ENCODE measurements at places on chromosomes 11 and 22.

GRCh38 chr11:8375932-8376331, 112.3 kb upstream of the LMO1 start:
- no peaks in the 10 kb centered on the region for H3K4me1 ChIP-seq
- no peak for DNase-seq
- no peaks in the 10 kb centered on the region for H3K27me3 ChIP-seq
- H3K36me3 ChIP-seq: no peaks in the 10 kb centered on the region
- H3K27ac ChIP-seq: no peak overlapping the region

DNA sequence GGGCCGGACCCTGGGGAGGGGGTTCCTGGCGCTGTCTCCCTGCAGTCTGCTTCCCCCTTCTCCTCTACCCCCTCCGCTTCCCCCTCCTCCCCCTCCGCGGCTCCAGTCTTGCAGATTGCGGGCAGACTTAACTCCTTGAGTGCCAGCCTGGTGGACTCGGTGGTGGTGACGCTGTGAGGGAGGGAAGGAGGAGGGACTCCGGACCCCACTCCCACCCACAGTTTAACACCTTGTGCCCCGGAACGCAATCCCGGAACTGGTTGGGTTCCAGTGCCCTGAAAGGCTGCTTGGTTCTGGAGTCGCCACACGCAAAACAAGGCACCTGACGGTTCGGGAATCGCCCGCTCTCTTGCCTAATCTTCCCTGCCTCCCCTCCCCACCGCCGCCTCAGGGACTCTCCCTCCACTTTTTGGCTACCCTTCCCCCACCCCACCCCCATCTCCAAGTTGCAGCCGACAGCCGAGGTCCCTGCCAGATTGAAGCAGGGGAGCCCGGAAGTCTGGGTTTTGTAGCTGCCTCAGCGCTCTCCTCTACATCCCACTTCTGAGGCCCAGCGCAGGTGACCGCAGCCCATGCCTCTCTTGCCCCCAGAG, 3.9 kb upstream of the BCL9L start:
- H3K36me3 ChIP-seq: no peaks in the 10 kb centered on the region
- H3K4me1 ChIP-seq: peaks cover 2% of the 10 kb centered on the region
- no peaks in the 10 kb centered on the region for H3K27me3 ChIP-seq
- H3K27ac ChIP-seq: peak overlapping the region; percentile 99
- H3K4me3 ChIP-seq: peak overlapping the region; percentile 73

DNA sequence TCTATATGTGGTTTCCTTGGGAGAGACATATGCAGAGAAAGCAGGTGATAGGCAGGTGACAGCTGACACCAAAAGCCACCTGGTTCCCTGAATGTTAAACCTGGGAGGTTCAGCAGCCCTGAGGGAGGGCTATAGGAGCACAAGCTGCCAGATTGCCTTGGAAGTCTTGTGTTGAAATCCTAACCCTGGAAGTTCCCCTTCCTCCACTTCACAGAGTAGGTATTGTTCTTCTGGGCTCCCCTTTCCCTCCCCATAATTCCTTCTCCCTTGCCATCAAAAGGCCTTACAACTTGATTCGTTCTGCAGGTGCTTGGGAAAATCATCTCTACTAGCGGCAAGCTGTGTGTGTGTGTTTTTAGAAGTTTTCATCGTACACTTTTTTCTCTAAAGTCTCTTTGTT, 5.4 kb downstream of the LDLRAD3 start:
- DNase-seq: no peak
- no peaks in the 10 kb centered on the region for H3K27me3 ChIP-seq
- no peak overlapping the region for H3K4me3 ChIP-seq
- no peaks in the 10 kb centered on the region for H3K36me3 ChIP-seq
- no peak overlapping the region for H3K27ac ChIP-seq
- no peaks in the 10 kb centered on the region for H3K4me1 ChIP-seq

DNA sequence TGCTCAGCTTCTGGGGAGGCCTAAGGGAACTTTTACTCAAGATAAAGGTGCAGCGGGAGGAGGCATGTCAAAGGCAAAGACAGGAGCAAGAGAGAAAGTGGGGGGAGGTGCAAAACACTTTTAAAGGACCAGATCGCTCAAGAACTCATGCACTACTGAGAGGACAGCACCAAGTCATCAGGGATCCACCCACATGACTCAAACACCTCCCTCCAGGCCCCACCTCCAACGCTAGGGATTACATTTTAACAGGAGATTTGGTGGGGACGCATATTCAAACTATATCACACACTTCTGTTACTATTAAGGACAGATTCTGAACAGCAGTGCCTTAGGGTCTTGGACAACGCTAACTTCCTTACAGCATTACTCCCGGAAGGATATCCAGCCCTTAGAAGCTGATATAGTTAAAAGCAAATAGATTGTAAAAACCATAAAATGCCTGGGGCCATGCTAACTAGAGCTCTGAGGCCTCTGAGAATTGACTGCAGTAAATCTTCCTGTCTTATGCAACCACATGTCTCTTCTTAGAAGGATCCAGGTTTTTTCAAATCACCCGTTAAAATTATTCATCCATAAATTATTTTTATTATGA, 16.7 kb upstream of the ZC3H12C start:
- H3K4me1 ChIP-seq: peaks cover 19% of the 10 kb centered on the region
- no peaks in the 10 kb centered on the region for H3K27me3 ChIP-seq
- peak overlapping the region; percentile 80 for H3K27ac ChIP-seq
- no peaks in the 10 kb centered on the region for H3K36me3 ChIP-seq

- H3K27ac ChIP-seq: no peak overlapping the region
- H3K4me1 ChIP-seq: no peaks in the 10 kb centered on the region
- no peaks in the 10 kb centered on the region for H3K36me3 ChIP-seq
- DNase-seq: no peak
- H3K4me3 ChIP-seq: peak overlapping the region; percentile 52
These were observed 7.6 kb upstream of the SLC39A13 start for GRCh38 chr11:47400768-47401279.

- H3K4me1 ChIP-seq: no peaks in the 10 kb centered on the region
- no peak overlapping the region for H3K4me3 ChIP-seq
- no peak for DNase-seq
- H3K27ac ChIP-seq: no peak overlapping the region
- no peaks in the 10 kb centered on the region for H3K27me3 ChIP-seq
- no peaks in the 10 kb centered on the region for H3K36me3 ChIP-seq
These were observed 128.4 kb downstream of the FAM76B start for GRCh38 chr11:95661162-95661561.

DNA sequence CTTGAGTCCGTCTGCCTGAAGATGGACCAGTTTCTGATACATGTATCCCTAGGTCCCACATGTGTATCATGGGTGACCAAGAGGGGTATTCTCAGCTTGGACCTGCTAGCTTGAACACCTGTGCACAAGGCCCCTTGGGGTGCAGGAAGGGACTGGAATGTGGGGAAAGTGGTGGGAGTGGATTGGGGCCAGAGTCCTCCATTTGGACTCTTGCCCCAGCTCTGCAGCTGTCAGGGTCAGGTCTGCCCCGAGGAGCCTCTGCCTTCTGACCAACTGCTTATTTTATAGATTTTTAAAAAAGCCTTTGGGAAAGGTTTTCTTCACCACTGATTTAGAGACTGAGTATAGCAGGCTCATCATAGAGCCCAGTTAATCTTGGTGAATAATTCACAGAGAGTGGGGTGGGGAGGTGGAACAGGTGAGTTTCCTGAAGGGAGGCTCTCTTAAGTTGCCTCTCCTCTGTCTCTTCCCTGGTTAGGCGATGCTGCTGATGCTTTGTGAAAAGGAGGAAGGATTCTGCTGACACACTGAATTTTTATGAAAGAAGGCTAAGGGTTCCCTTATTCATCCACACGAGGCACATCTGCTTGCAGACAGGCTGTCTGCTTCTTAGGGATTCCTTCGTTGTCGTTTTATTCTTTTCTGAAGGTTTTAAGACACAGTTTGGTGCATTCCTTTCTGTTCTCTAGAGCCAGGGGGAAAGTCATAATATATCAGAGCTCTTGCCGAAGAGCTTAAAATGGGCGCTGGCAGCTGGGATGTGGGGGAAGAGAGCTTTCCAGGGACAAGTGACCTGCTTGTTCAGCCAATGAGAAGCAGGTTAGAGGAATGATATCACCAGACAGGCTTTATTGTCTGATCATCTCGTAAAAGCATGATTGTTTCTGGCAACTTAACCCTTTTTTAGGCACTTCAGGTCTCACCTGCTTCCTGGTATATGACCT, 19.9 kb downstream of the TRIM44 start:
- peaks cover 6% of the 10 kb centered on the region for H3K4me1 ChIP-seq
- no peak overlapping the region for H3K4me3 ChIP-seq
- peaks cover 4% of the 10 kb centered on the region for H3K36me3 ChIP-seq
- peak overlapping the region; percentile 68 for H3K27ac ChIP-seq
- H3K27me3 ChIP-seq: no peaks in the 10 kb centered on the region

- H3K27ac ChIP-seq: no peak overlapping the region
- H3K4me1 ChIP-seq: no peaks in the 10 kb centered on the region
- H3K4me3 ChIP-seq: no peak overlapping the region
These were observed 19.0 kb downstream of the MPPED2 start for GRCh38 chr11:30567120-30567519.

DNA sequence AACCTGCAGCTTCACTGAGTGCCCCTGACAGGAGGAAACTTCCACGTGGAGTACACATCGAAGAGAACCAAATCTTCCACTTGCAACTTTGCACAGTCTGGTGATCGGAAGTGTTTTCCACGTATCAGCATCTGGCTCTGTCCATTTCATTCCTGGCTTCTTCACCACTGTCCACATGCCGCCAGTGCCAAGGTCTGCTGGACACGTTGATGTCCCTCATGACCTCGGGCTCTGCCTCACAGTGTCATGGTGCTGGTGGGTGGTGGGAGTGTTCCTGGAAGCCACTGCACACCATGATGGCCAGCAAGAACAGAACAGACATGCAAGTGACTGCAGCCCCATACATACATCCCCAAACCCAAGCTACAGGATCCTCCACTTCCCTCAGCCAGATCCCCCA, 48.4 kb downstream of the WNT11 start:
- H3K36me3 ChIP-seq: no peaks in the 10 kb centered on the region
- no peaks in the 10 kb centered on the region for H3K4me1 ChIP-seq
- no peak overlapping the region for H3K4me3 ChIP-seq
- no peak overlapping the region for H3K27ac ChIP-seq
- no peak for DNase-seq
